ENCODE measurements at places on chromosomes 2 and 18. TPM values are rescaled to one million over a fixed set of nuclear protein-coding genes. Genes with fewer than 3 reads are reported as not detected.

- DNase-seq = no peak
Measured at GRCh38 chr2:202337706-202338346, 38.3 kb upstream of the BMPR2 start.

- no peak for DNase-seq
Measured at GRCh38 chr2:73172963-73173362, 29.4 kb upstream of the NOTO start.

- peak; percentile 17 for DNase-seq
Measured at GRCh38 chr18:45384962-45385315, 230.3 kb upstream of the SLC14A2 start.

- no peak for DNase-seq
Measured at GRCh38 chr2:45674035-45674816, 22.8 kb downstream of the PRKCE start.

DNA sequence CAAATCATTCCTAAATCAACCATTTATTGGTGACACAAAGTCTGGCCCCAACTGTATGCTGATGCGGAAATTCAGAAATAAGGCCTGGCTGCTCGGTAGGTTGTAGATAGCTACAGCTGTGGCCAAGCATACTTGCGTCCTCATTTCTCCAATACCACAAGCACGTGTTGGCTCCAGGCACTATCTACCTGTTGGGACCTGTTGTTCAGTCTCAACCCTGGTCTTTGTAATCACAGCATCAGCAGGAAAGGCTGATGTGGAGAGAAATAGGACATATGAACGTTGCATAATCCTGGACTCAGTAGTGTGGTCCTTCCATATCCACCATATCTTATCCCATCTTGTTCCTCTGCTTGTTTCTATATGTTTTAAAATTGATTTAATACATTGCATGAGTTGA lies 212.6 kb downstream of the PMAIP1 start:
- no peak for DNase-seq

GRCh38 chr18:12882453-12883371 lies 1.3 kb downstream of the PTPN2 start:
- peak; percentile 68 for DNase-seq

DNA sequence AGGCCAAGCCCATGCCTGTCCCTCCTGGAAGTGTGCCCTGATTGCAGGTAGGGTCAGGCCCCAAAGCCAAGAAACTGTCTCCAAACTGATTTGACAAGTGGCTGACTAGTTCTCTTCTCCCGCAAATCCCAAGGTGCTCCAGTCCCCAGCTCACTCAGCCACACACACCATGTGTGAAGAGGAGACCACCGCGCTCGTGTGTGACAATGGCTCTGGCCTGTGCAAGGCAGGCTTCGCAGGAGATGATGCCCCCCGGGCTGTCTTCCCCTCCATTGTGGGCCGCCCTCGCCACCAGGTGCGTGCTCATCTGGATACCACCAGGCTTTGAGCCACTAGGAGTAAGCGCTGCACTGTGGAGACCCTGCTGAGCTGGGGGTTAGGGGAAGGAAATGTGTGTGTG lies 8.3 kb downstream of the ACTG2 start:
- no peak for DNase-seq

DNA sequence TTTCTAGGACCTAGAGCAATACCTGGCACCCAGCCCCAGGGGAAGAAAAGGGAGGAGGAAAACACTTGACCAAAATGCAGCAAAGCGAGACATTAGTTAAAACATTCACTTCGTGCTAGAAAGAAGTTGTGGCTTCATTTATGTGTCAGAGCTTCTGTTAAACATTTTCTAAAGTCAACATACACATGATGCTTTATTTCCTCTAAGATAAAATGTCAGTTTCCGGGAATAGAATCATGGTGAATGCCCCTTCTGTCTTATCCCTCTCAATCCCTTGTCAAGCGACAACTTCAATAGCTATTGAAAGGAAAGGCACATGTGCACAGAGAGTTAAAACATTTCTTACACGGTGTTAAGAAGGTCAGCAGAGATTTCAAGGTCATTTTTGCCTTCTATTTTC lies 404.6 kb upstream of the CWC22 start:
- DNase-seq = peak; percentile 34

- no peak for DNase-seq
Measured at GRCh38 chr2:105972927-105973326, 221.2 kb downstream of the UXS1 start.

DNA sequence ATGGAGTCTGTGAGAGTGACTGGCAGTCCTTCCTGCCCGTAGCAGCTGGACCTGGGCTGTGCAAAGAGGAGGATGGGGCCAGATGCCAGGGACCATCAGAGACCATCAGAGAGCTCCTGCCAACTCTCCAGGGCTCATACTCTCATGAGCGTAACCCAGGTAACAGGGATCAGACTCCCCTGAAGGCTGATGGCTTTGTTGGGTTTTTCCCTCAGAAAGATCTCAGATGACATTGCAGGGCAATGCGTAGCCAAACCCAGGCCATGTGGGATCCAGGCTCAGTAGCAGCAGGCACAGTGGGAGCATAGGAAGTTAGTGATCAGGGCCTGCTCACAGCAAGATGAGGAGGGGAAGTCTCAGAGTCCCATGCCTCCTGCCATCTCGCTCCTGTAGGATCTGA lies 218.0 kb downstream of the LOXHD1 start:
- no peak for DNase-seq

- no peak for DNase-seq
Measured at GRCh38 chr2:99890568-99891427, 251.6 kb downstream of the AFF3 start.

DNA sequence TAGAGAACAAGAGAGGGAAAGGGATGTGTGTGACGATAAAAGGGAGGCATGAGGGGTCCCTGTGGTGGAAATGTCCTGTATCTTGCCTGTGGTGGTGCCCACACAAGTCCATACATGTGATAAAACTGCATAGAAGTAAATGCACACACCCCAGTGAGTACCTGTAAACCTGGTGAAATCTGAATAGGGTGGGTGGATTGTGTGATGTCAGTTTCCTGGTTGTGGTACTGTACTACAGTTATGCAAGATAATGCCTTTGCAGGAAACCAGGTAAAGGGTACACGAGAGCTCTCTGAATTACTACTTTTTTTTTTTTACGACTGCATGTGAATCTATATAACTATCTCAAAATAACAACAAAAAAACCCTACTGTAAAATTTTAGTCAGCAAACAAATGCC lies 22.1 kb downstream of the SERPINE2 start:
- DNase-seq = no peak

- DNase-seq = no peak
Measured at GRCh38 chr2:9527995-9528787, 27.4 kb downstream of the ADAM17 start.

GRCh38 chr2:99710721-99711120 lies 220.9 kb upstream of the REV1 start:
- no peak for DNase-seq

DNA sequence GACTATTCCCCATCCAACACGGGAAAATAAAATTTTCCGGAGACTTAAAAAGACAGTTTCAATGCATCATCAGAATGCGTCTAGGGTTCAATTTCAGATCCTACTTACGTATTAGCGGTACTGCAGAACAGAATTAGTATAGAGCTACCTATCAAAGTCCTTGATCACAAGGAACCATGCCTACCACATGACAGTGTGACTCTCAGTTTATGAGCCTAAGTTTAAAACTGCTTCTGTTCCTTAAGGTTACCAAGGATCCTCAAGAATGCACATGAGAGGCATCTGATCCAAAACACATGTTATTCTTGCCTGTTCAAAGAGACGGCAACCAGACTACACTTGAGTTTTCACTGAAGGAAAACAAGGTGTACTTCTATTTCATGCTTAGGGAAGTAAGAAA lies 369.7 kb downstream of the EPHA4 start:
- DNase-seq = no peak

DNA sequence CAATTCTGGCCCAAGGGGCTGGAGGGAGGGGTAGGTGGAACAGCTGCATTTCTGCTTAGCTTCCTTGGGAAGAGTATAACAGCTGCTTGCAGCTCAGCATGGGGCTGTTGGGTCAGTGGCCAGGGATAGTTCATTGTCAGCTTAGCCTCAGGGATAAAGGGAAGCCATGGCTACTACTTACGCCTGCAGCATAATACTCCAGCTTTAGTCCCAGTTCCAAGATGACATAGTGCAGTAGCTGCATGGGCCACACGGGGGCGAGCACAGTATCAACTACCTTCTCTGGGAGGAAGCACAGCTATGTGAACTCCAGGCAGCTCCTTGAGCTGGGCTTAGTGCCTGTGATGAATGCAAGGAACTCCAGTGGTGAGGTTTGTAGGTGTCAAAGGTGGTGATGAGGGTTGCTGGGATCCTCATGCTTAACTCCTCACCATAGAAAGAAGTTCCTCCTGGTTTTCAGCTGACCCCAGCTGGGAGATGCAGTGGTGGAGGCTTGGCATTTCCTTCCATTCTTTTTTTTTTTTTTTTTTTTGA lies 35.4 kb upstream of the RHOB start:
- DNase-seq = peak; percentile 81

DNA sequence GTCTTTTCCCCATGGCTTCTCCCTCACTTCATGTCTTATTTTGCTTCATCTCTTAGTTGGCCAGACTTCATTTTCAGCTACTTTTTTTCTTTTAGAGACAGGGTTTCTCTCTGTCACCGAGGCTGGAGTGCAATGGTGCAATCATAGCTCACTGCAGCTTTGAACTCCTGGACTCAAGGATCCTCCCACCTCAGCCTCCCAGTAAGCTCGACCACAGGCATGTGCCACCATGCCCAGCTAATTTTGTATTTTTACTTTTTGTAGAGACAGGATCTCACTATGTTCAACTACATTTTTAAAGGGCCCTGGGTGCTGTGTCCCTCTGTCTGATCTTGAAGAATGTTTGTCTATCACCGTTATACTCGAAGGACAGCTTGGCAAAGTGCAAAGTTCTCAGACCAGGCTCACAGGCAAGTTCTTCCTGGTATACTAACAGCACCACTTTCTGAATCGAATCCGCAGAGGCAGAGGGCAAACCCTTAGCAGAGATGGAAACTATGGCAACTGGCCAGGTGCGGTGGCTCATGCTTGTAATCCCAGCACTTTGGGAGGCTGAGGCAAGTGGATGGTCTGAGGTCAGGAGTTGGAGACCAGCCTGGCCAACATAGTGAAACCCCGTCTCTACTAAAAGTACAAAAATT lies 60.9 kb downstream of the SOWAHC start:
- peak; percentile 91 for DNase-seq

GRCh38 chr18:9874728-9875127 lies 11.0 kb upstream of the TXNDC2 start:
- DNase-seq = no peak

GRCh38 chr2:45654250-45654649 lies 2.8 kb downstream of the PRKCE start:
- DNase-seq = no peak

DNA sequence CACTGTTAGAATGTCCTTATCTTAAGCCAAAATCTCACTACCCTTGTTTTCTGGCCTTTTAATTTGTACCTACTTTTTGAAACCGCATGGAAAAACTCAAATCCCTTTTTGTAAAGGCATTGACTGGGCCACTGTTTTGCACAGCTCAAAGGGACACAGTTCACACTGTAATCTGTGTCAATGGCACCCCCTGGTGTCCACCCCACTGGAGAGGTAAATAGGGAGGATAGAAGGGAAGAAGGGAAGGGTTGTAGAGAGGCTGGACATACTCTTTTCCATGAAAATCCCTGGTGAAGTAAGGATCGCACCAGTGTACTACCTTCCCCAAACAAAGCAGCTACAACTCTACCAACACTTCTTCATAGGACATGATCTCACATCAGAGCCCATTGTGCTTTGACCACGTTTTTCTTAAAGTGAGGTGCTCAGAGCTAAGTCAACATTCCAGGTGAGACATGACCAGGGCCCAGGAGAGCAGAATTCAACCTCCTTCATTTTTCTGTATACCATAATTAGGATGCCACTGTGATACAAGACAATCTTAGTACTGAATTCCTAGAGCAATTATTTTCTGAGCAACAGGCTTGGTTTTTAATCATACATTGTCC lies 92.4 kb upstream of the RMDN2 start:
- peak; percentile 75 for DNase-seq

DNA sequence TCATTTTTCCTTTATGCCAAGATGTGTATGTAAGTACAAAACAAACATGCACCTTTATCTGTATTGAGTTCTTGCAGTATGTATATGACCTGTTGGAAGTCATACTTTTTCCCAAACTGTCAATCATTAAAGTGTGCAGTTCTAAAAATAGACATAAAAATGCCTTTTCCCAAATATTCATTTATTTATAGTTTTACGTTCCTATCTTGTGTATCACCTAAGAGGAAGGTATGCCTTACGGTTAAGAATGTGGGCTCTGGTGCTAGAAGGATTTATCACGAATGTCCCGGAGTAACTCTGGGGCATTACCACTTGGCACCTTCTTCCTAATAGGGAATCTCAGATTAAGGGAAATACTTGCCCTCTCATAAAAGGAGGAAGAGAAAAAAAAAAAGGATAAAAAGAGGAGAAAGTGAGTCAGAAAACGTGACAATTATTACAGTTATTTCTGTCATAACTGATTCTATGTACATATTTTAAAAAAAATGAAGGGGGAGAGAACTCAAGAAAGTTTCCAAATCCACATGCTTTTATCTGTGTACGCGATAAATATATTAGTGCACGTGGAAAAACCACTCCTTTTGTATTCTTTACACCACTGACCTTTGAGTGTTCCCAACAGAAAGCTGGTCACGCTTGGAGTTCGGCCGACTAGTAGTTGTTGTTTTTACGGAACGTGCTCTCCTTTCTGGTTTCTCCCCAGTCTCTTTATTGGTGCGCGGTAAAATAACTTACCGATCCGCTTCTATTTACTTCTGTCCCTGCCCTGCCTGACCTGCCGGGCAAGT lies 721 bp downstream of the MCEE start:
- DNase-seq = peak; percentile 74

DNA sequence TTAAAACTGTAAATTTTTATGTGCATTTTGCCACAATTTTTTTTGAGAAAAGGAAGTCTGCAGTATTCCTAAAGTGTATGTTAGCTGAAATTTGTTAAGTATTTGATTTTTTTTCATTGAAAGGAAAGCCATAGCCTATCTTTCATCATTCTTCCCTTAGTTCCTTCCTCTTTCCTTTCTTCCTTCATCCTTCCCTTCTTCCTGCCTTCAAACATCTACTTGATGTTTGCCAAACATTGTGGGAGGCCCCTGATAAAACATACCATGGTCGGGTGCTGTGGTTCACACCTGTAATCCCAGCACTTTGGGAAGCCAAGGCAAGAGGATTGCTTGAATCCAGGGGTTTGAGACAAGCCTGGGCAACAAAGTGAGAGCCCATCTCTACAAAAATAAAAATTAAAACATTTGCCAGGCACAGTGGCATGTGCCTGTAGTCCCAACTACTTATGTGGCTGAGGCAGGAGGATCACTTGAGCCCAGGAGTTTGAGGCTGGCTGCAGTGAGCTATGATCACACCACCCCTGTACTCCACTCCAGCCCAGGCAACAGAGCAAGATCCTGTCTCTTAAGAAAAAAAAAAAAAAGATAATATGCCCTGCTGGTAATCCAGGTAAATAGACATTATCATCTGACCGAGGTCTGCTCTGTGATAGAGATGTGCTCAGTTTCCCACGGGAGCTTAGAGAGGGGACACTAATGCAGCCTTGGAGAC lies 278.4 kb upstream of the STON1 start:
- DNase-seq = no peak

- DNase-seq = no peak
Measured at GRCh38 chr2:200670751-200671150, 84.9 kb downstream of the AOX1 start.

The ANKRD30BL gene
- polyA plus RNA-seq = not detected

The PLGLB1 gene
- polyA plus RNA-seq = not detected

The TET3 gene
- polyA plus RNA-seq = 5.6 TPM

The SCYGR4 gene
- not detected for polyA plus RNA-seq

The KIF3C gene
- 6.3 TPM for polyA plus RNA-seq

The SS18 gene
- polyA plus RNA-seq = 22.8 TPM

The NYAP2 gene
- not detected for polyA plus RNA-seq

The SP5 gene
- polyA plus RNA-seq = 5.9 TPM

The C2orf78 gene
- polyA plus RNA-seq = not detected

The GAREM1 gene
- polyA plus RNA-seq = 4.5 TPM

The SLC19A3 gene
- 7.0 TPM for polyA plus RNA-seq

The DSG4 gene
- 0.07 TPM for polyA plus RNA-seq
